Foreskin keratinocyte (primary cell): ENCODE measurements at places on chromosomes 16 and 17. TPM values are rescaled to one million over a fixed set of nuclear protein-coding genes. Genes with fewer than 3 reads are reported as not detected.

The ST6GALNAC1 gene
- 0.29 and 0.33 TPM in 2 replicates for polyA plus RNA-seq

The VAC14 gene
- polyA plus RNA-seq, result 33.5 and 41.8 TPM in 2 replicates

The CCL1 gene
- not detected in 2 replicates for polyA plus RNA-seq

The OR1F1 gene
- polyA plus RNA-seq, result 0.07 TPM in 1 of 2 replicates, not detected in the other

The KRTAP16-1 gene
- polyA plus RNA-seq, result not detected in 2 replicates

The MMP28 gene
- 4.5 and 5.5 TPM in 2 replicates for polyA plus RNA-seq

The KRT28 gene
- polyA plus RNA-seq, result not detected in 2 replicates

The TMEM238L gene
- not detected in 2 replicates for polyA plus RNA-seq

The NDEL1 gene
- polyA plus RNA-seq, result 34.1 and 34.5 TPM in 2 replicates

DNA sequence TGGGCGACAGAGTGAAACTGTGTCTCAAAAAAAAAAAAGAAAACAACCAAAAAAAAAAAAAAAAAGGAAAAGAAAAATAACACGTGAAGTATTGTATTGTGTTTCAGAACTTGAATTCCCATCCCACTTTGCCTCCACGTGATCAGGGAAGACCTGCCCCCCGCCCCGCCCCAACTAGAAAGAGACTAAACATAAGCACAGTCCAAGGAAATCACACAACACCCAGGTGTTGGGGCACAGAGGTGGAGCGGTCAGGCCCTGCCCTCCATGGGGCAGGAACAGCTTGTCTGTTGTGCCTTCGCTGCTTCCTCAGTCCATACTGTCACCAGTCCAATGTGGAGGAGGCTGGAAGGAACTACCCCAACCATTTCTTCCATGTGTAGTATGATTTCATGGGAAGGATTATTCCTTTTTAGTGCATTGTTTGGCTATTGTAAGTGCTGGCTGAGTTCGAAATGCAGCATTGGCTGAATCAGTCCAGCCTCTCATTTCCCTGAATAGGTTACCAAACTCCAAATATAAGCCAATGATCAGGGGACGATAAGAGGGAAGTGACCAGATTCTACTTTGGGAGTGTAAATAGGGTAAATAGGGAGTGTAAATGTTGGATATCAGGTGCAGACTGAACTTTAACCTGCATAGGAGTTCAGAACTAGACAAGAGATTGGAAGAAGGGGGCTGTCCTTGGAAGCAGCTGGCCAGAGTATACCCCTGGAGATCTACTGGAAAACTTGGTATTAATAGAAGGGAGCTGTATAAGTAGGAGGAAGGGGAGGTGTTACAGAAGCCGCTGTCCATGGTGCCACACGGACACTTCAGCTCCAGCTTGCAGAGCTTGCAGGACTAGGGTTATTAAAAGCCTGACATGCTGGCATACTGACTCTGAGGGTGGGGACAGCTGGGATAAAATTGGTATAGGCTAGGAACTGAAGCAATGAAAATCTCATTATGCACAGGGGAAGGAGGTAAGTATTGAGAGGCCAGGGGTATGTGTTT is 50.7 kb downstream of the TANGO6 start:
- DNase-seq, result no peak

GRCh38 chr16:8430401-8430800 is 159.9 kb downstream of the TMEM114 start:
- no peak for DNase-seq

DNA sequence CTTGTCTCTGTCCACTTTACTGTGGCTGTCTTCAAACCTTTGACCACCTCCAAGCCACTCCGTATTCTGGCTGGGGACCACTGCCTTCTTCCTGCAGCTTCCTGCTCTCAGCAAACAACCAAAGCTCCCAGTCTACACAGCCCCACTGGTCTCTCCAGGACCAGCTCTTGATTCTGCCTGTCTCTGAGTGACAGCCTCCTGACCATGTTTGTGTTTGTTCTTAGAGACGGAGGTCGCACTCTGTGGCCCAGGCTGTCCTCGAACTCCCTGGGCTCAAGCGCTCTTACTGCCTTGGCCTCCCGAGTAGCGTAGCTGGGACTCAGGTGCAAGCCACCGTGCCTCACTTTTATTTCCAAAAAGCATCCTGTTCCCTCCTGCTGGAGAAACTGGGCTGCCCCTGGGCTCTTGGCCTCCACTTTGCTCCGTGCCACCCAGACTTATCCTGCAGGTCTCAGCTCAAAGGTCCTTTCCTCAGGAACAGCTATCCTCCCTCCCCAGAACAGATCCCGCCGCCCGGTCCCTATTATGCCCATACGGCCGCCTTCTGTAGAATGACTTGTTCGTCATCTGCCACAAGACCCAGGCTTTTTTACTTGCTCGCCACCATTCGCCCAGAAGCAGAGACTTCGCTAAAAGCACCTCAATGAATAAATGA is 9.1 kb downstream of the MNT start:
- no peak for DNase-seq

DNA sequence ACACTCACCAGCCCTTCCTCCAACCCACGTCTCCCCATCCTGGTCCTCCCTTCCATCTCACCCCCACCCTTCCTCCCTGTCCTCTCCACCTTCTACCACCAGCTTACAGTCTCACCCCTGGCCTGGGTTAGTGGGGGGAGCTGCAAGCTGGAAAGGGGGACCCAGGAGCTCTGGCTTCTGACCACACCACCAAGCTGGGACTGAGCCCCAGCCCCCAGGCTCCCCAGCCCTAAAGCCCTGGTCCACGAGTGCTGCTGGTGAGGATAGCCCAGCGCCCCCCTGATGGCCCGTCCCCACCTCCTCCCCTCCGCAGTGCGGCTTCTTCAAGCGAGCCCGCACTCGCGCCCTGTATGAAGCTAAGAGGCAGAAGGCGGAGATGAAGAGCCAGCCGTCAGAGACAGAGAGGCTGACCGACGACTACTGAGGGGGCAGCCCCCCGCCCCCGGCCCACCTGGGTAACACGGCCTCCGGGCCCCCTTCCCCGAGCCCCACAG is 7.2 kb upstream of the PDK2 start:
- no peak for DNase-seq

- no peak for DNase-seq
Measured at GRCh38 chr17:29110372-29110757, 67.4 kb downstream of the PIPOX start.

GRCh38 chr16:7887316-7887715 is 554.7 kb downstream of the RBFOX1 start:
- no peak for DNase-seq

- DNase-seq, result no peak
Measured at GRCh38 chr17:49461580-49461979, 33.5 kb upstream of the NGFR start.

- DNase-seq, result peak; percentile 74
Measured at GRCh38 chr17:81513372-81513752, 763 bp upstream of the ACTG1 start.
